ENCODE measurements at places on chromosomes 12 and 14.

- DNase-seq, result no peak
Observed at GRCh38 chr14:94404561-94404960, 16.2 kb upstream of the SERPINA1 start.

DNA sequence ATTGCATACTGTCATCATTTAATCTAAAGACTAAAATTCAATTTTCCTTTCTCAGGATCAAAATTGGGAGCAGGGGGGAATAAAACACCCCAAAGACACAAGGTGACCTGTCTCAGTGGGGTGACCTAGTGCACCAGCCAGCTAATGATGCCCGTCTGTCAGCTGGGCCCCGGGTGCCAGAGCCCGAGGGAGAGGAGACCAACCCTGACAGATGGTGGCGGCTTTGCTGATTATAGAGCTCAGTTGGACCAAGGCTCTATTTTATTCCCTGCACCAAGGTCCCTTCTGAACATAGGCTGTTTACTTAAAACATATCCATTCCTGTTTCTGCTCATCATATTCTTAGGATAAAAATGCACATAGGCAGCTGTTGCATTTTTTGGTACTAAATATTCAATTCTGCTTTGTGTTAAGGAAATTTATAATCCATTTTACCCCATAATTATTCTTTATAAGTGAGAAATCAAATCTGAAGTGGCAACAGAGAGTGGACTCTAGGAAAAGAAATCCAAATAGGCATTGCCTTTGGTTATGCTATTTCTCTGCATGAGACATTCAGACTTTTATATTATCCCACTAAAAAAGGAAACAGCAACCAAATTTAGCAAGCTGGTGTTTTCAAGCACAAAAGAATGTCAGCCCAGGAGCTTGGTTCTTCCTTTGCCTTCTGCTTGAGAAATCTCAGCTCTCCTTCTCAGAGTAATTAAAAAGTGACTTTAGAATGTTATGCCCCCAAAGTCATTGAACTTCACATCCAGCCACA is 96.8 kb upstream of the IFNG-AS1 start:
- no peak for DNase-seq

- no peak for DNase-seq
Observed at GRCh38 chr14:33943096-33943883, 7.6 kb downstream of the EGLN3 start.

DNA sequence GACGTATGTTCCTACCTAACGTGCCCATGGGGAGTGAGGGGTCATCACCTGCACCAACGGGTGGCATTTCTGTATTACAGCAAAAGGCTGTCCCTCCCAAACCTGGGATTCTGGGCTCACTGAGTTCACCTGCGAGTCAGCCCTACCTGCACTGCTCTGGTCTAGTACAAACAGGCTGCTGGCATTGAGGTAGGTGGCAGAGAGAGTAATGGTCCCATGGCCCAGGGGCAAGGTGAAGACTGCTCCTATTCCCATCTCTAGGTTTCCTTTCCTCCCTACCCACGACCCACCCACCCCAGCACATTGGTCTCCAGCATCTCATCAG is 421 bp downstream of the SUOX start:
- no peak for DNase-seq

DNA sequence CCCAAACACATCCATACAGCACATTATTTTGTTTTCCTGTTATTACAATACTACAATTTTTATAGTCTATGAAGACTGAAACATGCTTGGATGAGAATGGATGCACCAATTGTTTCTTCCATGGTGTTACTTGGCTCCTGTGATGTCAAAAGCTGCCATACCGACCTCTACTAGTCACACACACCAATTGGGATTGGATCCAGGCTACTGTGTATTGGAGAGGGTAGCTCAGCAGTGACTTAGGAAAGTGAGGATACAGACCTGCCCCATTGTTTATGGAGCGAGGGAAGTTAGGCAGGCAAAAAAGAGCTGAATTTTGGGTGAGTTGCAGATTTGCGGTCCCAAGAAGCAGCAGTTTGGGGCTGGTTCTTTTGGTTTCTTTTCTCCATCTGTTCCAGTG is 30.8 kb upstream of the AKAP6 start:
- DNase-seq, result no peak

- no peak for DNase-seq
Observed at GRCh38 chr12:24921251-24922038, 27.5 kb downstream of the BCAT1 start.
